Omental fat pad (tissue), 4 donors: ENCODE measurements at places on chromosomes 2 and 18.

GRCh38 chr2:138121666-138122661, 157.7 kb downstream of the HNMT start:
- no peak for DNase-seq

- no peak for DNase-seq
Measured at GRCh38 chr2:70703900-70704549, 64.0 kb downstream of the ADD2 start.

- DNase-seq: no peak
Measured at GRCh38 chr2:9196637-9197036, 10.0 kb upstream of the ASAP2 start.

- DNase-seq: no peak
Measured at GRCh38 chr18:63514326-63514725, 27.8 kb upstream of the SERPINB12 start.

DNA sequence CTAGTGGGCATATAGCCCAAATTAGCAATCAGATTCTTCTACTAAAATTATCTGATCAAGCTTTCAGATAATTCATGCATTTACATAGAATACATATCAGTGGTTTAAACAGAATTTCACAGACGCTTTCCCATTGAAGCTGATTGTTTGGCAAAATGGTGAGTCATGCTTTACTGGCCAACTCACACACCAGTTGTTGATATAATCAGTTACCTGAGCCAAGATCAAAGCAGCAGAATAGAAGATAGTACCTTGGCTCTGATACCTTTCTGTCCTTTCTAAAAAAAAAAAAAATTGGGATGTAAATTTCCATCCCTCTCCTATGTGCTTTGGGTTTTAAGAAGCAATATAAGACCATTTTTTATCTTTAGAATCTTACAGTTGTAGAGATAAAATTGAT, 178.0 kb downstream of the MCFD2 start:
- no peak for DNase-seq

GRCh38 chr2:30325600-30326328, 94.4 kb downstream of the LBH start:
- no peak for DNase-seq
